SK-N-DZ (cell line): ENCODE measurements at places on chromosomes 6 and 20.
A peak's percentile ranks its signal among the peaks of the same experiment; 100 is the strongest.

- no peak for DNase-seq
These were observed 52.6 kb downstream of the EDN3 start for GRCh38 chr20:59352990-59353389.

DNA sequence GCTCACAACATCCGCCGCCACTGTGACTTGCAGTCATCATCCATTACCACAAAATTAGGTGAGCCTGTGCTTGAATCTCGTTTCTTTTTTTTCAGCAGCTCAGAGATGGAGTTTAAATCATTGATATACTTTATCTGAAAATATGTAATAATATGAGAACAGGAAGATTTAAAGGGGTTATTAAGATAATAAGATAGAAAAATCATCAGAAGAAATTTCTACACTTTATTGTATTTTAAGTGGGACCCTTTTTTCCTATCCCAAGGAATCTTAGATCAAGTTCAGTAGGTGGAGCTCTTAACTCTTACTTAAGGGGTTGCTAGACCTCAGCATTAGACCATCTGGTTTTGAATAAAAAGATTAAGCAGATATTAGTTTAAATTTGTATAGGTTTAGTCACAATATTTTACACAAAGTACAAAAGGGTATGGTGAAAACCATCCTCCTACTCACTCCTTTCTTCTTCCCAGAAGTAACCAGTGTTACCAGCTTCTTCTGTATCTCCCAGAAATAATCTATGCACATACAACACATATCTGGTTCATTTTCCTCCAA lies 9.4 kb upstream of the NCOA7 start:
- DNase-seq, result peak; percentile 29

- peak; percentile 84 for DNase-seq
These were observed 361.8 kb downstream of the QKI start for GRCh38 chr6:163776196-163776905.

GRCh38 chr6:733431-734219 lies 40.7 kb upstream of the EXOC2 start:
- no peak for DNase-seq

GRCh38 chr6:150573041-150573681 lies 26.5 kb upstream of the PLEKHG1 start:
- DNase-seq, result peak; percentile 4
